ENCODE measurements at places on chromosomes 13 and 19.

DNA sequence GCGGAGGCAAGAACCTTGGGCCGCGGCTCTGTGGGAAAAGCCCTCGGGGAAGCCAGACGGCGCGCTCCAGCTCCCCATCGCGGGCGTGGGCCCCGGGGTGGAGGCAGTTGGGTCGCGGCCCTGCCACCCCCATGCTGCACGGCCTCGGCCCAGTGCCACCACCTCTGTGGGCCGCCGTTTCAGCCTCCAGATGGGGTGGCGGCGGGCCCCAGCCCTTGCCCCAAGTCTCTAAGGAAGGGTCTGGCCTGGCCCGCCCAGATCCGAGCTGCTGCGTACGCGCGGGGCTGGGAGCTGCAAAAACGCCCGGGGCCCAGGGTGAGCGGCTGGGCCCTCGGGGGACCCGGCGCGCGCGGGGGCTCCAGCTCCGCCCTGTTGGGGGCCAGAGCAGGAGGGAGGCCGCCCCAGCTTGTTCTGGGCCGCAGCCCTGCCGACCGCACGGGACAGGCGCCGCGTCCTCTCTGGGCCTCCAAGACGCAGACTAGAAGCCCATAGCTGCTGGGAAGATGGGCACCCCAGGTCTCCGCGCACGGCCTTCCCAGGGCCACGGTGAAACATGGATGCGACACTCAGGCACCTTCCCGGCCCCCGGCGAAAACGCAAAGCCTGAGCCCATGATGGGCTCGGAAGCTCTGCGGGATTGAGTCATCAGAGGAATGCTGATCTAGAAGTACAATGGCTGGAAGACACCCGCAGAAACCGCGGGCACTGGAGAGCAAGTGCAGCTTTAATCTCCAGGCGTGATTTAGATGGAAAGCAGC is 110.1 kb downstream of the KCTD15 start:
- peak; percentile 34 for DNase-seq

GRCh38 chr19:32104153-32104849 is 241.1 kb upstream of the ZNF507 start:
- peak; percentile 46 for DNase-seq

DNA sequence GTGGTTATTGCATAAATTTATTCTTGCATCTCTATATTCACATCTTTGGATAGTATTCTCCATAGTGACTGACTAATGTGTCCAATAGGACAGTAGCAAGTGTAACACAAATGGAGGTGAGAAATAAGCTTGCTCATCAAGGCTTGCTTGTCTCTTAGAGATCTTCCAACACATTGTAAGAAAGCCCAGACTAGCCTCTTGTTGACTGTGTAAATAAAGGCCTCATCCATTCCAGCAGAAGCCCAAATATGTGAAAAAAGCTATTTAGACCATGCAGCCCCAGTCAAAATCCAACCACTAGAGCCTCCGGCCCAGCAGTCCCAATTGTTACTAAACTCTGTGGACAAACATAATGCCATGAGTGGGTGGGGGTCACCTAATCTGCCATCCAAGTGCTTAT is 2.7 kb upstream of the ZNF615 start:
- DNase-seq, result no peak

DNA sequence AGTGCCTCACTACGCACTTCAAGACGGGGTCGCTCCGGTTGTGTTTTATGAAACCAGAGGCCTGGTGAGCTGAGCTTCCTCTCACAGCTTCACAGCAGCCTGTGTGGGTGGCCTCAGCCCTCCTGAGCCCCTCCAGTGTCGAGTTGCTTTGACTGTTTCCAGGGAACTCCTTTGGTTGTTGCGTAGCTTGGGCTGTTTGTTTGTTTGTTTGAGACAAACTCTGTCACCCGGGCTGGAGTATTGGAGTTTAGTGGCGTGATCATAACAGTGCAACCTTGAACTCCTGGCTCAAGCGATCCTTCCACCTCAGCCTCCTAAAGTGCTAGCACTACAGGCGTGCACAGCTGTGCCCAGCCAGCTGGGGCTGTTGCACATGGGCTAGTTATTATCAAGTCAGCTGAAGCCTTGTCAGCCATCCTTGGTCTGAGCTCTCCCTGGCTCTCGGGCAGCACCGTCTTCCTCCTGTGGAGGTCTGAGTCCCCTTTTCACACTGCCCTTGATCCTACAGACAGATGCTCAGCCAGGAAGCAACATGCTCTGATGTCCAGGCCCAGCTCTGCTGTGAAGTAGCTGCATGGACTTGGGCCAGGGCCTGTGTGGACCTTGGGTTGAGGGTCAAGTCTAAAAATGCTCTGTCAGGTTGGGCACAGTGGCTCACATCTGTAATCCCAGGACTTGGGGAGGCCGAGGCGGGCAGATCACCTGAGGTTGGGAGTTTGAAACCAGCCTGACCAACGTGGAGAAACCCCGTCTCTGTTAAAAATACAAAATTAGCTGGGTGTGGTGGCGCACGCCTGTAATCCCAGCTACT is 10.2 kb downstream of the DOT1L start:
- DNase-seq, result no peak

DNA sequence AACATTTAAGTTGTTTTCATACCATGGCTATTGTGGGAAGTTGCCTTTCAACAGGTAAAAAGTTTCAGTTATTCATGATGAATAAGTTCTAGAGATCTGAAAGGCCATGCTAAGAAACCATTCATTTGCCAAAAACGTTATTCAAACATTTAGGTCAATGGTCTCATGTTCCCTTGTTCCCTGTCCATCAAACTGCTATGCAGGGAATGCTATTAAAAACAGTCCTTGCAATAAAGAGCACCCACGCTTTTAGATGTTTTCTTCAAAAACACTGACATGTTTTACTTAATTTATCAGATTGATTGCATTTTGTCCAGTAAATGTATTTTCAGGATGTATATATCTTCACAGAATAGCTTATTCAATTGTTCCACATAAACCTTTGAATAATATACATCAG is 573.2 kb upstream of the PCDH20 start:
- no peak for DNase-seq

- DNase-seq, result no peak
These were observed 1968.9 kb downstream of the PCDH9 start for GRCh38 chr13:65260946-65261891.

GRCh38 chr13:80447747-80448146 is 106.8 kb upstream of the SPRY2 start:
- no peak for DNase-seq

GRCh38 chr19:12766051-12766521 is 9.3 kb downstream of the HOOK2 start:
- peak; percentile 87 for DNase-seq

GRCh38 chr13:86085890-86086289 is 286.7 kb upstream of the SLITRK6 start:
- no peak for DNase-seq

GRCh38 chr13:50198508-50198907 is 183.3 kb downstream of the KCNRG start:
- no peak for DNase-seq

GRCh38 chr13:50670847-50671496 is 172.5 kb downstream of the DLEU7 start:
- no peak for DNase-seq

DNA sequence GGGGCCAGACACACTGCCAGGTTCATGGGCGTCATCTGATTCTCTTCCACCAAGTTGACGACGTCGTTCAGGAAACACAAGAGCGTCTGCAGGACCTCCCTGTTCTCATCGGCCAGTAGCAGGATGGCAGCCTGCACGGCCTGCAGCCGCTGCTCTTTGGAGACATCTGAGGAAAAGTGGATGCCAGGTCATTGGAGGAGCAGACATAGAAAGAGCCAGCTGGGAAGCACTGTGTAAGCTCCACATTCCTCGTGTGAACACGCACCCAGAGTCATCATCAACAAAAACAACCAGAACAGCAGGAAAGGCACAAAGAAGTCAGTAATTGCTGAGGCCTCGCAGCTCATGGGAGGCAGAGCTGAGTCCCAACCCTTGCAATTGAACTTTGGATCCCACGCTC is 96.5 kb downstream of the KL start:
- DNase-seq, result no peak

GRCh38 chr13:42594481-42595252 is 20.7 kb downstream of the TNFSF11 start:
- DNase-seq, result peak; percentile 54

DNA sequence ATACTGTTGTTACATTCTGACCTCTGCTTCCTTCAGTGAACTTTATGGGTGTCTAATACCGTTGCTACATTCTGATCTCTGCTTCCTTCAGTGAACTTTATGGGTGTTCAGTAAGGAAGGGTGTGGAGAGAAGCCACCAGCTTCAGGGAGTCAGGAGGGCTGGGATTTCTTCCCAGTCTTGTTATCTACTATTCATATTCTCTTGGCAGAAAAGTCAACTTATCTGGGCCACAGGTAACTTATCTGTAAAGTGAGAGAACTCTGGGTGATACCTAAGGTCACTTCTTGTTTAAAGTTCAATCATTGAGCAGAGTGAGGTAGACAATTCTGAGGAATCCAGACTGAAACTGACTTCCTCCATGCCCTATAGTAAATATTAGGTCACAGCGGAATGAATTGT is 71.2 kb upstream of the STK24 start:
- no peak for DNase-seq

DNA sequence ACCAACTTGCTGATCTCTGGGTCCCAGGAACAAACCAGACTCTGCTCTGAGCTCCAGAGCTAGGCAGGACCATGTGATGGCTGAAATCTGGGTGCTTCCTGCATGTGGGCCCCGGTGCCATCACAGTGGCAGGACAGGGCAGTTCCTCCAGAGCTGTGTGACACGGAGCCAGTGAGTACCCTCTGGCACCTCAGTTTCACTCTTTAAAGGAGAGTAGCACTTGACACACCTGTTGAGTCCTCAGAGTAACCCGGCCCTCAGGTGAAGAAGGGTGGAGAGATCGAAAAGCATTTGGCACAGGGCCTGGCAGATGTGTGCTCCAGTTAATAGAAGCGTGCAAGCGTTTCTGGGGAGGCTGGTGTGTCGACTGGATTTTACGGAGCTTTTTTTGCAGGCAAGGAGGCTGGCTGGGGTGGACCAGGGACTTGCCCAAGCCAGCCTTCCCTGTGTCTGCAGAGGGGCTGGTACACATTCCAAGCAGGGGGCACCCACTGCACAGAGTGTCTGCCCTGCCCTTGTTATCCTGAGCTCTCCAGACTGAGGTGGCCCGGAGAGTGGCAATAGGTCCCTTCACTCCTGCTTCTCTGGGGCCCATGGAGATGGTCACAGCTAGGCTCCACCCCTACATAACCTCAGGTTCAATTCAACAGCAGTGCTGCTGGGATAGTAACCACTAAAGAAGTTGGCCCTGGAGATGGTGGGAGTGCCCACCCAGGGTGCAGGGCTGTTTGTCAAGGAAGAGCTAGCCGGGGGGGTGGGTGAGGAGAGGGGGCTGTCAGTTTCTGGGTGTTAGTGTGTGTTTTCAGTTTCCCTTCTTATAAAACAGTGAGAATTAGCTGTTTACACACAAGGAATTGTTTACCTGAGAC is 8.3 kb downstream of the RPS19 start:
- no peak for DNase-seq

- DNase-seq, result no peak
These were observed 21.2 kb downstream of the PCID2 start for GRCh38 chr13:113187263-113187669.

DNA sequence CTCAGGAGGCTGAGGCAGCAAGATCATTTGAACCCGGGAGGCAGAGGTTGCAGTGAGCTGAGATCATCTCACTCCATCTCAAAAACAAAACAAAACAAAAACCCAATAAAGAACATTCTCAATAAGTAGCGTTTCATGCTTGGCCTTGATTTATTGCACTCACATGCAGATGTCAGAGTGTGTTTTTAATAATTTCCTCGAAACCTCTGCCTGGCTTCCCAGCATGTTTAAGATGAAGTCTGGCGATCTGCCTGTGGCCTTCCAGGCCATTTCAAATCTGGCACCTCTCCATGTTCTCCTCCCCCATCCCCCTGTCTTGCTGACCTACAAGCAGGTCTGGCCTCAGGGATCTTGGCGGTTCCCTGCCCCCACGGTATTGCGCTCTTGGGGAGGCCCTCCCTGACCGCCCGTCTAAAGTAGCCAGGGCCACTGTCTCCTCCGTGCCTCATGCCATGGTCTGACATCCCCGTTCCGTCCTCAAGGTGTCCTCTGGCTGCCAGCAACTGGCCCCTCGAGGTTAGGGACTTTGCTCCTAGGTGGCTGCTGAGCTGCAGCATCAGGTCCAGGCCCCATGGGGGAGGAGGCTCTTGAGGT is 1.6 kb downstream of the WDR88 start:
- DNase-seq, result peak; percentile 17

DNA sequence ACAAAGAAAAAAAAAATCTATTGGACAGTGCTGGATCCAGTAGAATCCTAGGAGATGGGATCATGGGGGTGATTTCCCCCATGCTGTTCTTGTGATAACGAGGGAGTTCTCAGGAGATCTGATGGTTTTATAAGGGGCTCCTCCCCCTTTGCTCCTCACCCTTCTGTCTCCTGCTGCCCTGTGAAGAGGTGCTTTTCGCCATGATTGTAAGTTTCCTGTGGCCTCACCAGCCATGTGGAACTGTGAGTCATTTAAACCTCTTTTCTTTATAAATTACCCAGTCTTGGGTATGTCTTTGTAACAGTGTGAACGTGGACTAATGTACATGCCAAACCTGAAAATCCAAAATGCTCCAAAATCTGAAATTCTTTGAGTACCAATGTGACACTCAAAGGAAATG is 45.5 kb downstream of the ARHGEF7 start:
- no peak for DNase-seq

GRCh38 chr13:52760077-52760476 is 20.5 kb upstream of the CNMD start:
- no peak for DNase-seq

- no peak for DNase-seq
These were observed 36.1 kb downstream of the ZSWIM9 start for GRCh38 chr19:48206397-48207093.

DNA sequence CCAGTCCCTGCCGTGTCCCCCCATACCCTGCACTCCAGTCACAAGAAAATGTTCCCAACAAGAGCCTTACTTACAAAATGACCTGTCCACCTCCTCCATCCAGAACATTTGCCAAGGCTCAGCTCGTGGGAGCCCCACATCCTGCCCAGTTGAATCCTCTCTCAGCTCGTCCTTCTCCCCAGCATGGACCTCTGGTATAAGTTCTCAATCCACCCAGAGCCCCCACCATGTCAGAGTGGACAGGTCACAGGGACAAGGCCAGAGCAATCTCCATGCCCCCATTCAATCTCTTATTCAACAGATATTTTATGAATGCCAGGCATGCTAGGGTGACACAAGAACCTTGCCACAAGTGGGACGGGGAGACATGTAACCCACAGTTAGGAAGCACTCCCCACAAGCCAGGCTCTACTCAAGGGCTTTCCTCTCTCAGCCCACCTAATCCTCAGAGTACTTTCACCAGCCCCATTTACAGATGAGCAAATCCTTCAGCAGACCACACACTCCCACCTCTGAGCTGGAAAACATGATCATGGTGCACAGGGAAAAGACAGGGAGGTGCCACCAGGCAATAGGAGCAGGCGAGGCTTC is 15.1 kb downstream of the DEDD2 start:
- DNase-seq, result no peak

DNA sequence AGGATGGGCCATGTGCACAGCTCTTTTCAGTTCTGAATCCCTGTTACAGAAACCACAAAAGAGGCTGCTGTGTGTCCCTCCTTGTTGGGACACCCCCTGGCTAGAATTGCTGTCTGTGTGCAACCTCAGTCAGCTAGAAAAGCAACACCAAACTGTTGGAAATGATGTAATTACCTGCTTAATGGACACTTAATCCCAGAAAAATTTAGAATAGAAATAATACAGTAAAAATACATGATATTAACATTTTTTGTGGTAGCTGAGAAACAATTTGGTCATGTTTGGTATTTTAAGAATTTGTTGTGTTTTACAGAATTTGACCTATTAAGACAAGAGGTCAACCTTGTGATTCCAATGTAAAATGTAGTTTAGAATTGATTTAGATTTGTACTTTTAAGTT is 46.8 kb downstream of the FAM124A start:
- DNase-seq, result no peak

GRCh38 chr19:21221693-21222092 is 79.9 kb downstream of the ZNF431 start:
- DNase-seq, result no peak
